Keratinocyte (primary cell): ENCODE measurements at places on chromosomes 4 and X. TPM values are rescaled to one million over a fixed set of nuclear protein-coding genes. Genes with fewer than 3 reads are reported as not detected.

The BOD1L1 gene
- polyA plus RNA-seq = 14.3 to 20.6 TPM (median 17.8 TPM) in 3 replicates

The CRMP1 gene
- 0.01 to 0.03 TPM in 2 of 3 replicates, not detected in the other for polyA plus RNA-seq

The ZBTB33 gene
- 7.3 to 13.4 TPM (median 10.2 TPM) in 3 replicates for polyA plus RNA-seq

The VEGFC gene
- polyA plus RNA-seq = 7.6 to 46.0 TPM (median 19.4 TPM) in 3 replicates

The ZBTB49 gene
- 2.1 to 4.2 TPM (median 3.8 TPM) in 3 replicates for polyA plus RNA-seq

DNA sequence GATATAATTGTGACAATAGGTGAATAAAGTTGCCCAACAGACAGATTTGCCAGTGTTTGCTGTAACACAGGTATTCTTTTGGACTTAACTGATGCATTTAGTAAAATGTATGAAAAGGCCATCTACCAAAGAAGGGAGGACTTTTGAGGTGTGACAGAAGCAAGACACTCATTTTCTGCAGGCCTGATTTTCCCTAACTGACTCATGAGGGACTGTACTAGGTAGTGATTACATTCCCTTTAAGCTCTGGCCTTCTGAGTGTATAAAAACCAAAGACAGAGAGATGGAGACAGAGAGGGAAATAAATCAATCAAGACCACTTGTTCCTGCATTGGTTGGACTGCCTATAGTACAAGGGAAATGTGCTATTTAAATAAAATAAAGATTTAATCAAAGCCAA, 150.8 kb upstream of the GALNT7 start:
- H3K27me3 ChIP-seq = no peaks in the 10 kb centered on the region
- no peak for DNase-seq
- H3K36me3 ChIP-seq = no peaks in the 10 kb centered on the region
- no peak overlapping the region for H3K27ac ChIP-seq
- H3K4me1 ChIP-seq = peaks cover 9% of the 10 kb centered on the region

GRCh38 chr4:174418640-174419212, 103.6 kb downstream of the HPGD start:
- no peak overlapping the region for H3K4me3 ChIP-seq
- no peak for DNase-seq
- peaks cover 6% of the 10 kb centered on the region for H3K4me1 ChIP-seq
- H3K27me3 ChIP-seq = no peaks in the 10 kb centered on the region

- no peak overlapping the region for H3K4me3 ChIP-seq
- no peak overlapping the region for H3K27ac ChIP-seq
- no peak for DNase-seq
Measured at GRCh38 chr4:78588894-78589545, 37.5 kb downstream of the ANXA3 start.

- no peak overlapping the region for H3K27ac ChIP-seq
- H3K36me3 ChIP-seq = no peaks in the 10 kb centered on the region
Measured at GRCh38 chrX:131827935-131828334, 195.2 kb upstream of the STK26 start.

GRCh38 chrX:20487227-20487626, 220.5 kb upstream of the RPS6KA3 start:
- no peak overlapping the region for H3K4me3 ChIP-seq
- H3K27ac ChIP-seq = no peak overlapping the region
- no peaks in the 10 kb centered on the region for H3K4me1 ChIP-seq
- no peaks in the 10 kb centered on the region for H3K36me3 ChIP-seq
- peak; percentile 1 for DNase-seq

DNA sequence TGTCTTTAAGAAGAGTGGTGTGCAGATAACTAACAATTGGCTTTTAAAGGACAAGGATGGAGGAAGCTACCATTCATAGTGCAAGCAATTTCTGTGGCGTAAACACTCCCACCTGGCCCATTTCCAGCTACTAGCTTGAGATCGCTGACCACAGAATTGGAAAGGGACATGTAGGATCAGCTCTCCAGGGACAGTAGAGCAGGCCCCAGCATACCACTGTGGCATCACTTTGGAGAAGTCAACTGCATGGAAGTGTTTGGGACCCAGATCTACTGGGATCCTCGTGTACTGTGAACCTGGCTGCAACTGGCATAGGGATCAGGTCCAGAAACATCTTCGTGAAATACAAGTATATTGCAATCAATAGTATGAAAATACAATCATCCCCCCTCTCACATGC, 515.0 kb downstream of the INPP4B start:
- no peaks in the 10 kb centered on the region for H3K27me3 ChIP-seq
- peaks cover 4% of the 10 kb centered on the region for H3K36me3 ChIP-seq
- no peaks in the 10 kb centered on the region for H3K4me1 ChIP-seq
- no peak for DNase-seq
- H3K27ac ChIP-seq = no peak overlapping the region

DNA sequence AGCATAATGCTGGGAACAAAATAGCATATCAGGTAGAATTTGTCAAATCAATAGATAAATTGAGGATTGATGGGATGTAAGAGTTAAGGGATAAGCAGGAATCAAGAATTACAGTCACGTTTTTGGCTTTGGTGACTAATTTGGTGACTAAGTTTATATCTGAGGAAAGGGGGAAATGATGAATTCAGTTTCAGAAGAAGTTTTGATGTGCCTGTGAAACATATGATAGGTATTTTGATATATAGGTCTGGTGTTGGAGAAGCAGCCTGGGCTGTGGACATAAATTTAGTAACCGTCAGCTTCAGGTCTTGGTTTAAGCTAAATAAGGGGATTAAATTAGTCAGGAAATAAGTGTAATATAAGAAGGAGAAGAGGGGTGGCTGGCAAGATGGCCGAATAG, 79.0 kb upstream of the EDA2R start:
- H3K36me3 ChIP-seq = no peaks in the 10 kb centered on the region
- DNase-seq = no peak
- no peaks in the 10 kb centered on the region for H3K4me1 ChIP-seq
- H3K4me3 ChIP-seq = no peak overlapping the region
- no peaks in the 10 kb centered on the region for H3K27me3 ChIP-seq
- H3K27ac ChIP-seq = no peak overlapping the region

DNA sequence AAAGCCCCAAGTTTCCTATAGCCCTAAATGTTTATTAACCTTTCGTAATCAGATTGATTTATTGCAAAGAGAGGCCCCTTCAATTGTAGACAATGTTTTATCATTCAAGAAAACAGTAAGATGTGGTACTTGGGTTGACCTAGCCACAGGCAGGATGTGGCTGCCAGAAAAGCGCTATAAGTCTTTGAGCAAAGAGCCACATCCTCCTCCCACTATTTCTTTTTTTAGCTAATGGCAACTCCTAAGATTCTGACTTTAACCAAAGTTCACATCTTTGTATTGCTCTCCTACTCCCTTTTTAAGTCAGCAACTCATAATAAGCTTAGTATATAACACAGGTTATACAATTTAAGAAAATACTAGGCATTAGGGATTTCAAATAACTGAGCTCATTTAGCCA, 70.7 kb upstream of the PPP3CA start:
- H3K27ac ChIP-seq = no peak overlapping the region
- H3K27me3 ChIP-seq = no peaks in the 10 kb centered on the region
- DNase-seq = no peak
- no peaks in the 10 kb centered on the region for H3K36me3 ChIP-seq
- no peak overlapping the region for H3K4me3 ChIP-seq

DNA sequence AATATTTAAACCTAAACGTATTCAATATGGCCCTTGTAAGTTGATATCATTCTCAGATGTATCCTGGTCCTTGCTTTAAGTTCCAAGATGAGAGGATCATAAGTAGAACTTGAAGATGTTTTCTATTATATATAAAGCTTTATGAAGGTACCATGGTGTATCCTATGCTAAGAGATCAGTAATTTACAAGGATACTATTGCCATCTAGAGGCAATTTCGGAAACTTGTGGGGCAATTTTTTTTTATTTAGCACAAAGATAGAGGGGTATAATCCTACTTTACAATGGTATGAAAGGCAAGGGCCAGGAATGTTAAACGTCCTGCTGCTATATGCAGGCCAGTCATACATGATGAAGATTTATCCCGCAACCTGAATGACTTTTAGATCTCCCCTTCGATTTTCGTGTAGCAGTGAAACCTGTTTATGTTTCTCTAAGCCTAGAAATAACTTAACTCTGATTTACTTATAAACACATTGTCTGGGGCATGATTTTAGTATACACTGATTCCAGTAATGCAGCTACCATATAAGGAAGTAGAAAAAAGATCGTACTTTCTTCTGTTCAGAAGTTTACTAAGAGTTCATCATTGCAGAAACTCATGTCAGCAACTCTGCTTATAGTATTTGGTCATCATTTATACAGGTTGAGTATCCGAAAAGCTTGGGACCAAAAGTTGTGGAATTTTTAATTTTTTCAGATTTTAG, 2.6 kb downstream of the SLC25A31 start:
- H3K36me3 ChIP-seq = no peaks in the 10 kb centered on the region
- no peak for DNase-seq
- H3K4me3 ChIP-seq = no peak overlapping the region
- no peaks in the 10 kb centered on the region for H3K4me1 ChIP-seq
- no peaks in the 10 kb centered on the region for H3K27me3 ChIP-seq
